HL-60 (cell line): ENCODE measurements at places on chromosomes 12 and 14.
A peak's percentile ranks its signal among the peaks of the same experiment; 100 is the strongest.

DNA sequence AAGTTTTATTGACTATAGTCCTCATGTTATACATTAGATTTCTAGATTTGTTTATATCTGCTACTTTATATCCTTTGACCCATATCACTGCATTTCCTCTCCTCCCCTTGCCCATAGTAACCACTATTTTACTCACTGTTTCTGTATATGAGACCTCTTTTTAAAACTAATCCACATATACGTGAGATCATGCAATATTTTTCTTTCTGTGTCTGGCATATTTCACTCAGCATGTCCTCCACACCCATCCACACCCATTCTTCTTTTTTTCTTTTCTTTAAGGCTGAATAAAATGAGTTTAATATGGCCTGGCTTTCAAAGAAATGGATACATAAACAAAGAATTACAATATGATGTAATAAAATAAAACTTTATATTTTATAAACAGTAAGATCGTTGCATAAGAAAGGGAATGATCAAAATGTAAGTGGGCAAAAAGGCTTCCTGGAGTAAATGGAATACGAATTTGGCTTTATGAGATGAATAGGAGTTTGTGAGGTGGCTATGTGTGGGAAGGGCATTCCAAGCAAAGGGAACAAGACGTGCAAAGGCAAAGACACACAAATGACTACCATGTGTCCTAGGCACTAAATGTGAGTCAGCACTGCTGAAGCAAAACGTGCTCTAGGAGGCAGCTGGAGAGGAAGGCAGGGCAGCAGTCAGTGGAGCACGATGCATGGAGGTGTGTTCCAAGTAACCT lies 53.2 kb upstream of the HIF1A start:
- DNase-seq: no peak

- DNase-seq: no peak
These were observed 358.7 kb downstream of the MED13L start for GRCh38 chr12:115918763-115919162.

DNA sequence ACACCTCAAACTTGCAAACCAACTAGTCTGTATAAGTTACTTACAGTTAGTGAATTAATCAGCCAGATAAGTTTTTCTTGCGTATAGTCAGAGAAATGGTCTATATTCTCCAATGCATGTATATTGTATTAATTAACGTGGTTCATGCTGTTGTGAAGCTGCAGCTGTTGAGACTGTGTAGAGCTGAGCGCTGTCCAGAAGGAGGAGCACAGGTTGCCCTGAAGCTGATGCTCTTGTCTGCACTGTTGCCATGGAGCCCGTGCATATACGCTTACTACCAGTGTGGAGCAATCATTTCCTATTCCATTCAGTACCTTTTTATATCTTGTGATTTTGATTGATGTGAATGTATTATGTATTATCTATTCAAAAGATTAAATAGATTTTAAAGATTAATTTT lies 74.3 kb upstream of the ARID2 start:
- peak; percentile 26 for DNase-seq

DNA sequence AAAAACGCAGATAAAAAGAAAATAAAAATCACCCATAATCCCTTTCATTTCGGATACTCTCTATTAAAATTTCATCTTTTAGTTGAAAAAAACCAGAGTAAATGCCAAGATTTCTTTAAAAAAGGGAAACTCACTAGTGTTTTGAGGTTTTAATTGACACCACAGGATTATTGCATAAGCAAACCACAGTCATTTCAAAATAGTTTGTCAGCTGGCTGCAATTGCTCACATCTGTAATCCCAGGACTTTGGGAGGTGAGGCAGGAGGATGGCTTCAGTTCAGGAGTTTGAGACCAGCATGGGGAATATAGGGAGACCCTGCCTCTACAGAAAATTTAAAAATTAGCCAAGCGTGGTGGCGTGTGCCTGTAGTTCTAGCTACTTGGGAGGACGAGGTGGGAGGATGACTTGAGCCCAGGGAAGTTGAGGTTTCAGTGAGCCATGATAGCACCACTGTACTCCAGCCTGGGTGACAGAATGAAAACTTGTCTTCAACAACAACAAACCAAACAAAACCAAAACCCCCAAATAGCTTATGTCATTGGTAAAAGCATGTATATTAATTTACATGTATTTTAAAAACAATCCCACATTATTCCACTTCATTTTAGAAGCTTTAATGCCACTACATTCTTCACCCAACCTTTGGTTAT lies 48.8 kb downstream of the SYNE2 start:
- peak; percentile 63 for DNase-seq

GRCh38 chr14:92702441-92702918 lies 45.9 kb downstream of the LGMN start:
- DNase-seq: peak; percentile 56

DNA sequence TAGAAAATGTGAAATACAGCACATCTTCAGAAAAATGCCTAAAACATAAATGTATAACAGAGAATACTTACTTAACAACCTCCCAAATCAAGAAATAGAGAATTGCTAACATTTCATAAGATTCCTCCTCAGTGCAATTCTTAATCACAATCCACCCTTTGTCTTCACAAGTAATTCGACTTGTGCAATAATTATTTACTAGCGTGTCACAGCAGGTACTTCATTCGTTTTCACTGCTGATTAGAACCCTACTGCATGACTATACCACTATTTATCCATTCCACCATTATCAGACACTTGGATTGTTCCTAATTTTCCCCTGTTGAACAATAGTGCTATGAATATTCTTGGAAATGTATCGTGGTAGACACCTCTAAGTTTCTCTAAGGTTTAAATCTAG lies 64.9 kb upstream of the BBS10 start:
- no peak for DNase-seq

GRCh38 chr12:5083955-5084849 lies 40.5 kb downstream of the KCNA5 start:
- DNase-seq: peak; percentile 13
